ENCODE measurements at places on chromosomes 16 and 17. TPM values are rescaled to one million over a fixed set of nuclear protein-coding genes. Genes with fewer than 3 reads are reported as not detected.

DNA sequence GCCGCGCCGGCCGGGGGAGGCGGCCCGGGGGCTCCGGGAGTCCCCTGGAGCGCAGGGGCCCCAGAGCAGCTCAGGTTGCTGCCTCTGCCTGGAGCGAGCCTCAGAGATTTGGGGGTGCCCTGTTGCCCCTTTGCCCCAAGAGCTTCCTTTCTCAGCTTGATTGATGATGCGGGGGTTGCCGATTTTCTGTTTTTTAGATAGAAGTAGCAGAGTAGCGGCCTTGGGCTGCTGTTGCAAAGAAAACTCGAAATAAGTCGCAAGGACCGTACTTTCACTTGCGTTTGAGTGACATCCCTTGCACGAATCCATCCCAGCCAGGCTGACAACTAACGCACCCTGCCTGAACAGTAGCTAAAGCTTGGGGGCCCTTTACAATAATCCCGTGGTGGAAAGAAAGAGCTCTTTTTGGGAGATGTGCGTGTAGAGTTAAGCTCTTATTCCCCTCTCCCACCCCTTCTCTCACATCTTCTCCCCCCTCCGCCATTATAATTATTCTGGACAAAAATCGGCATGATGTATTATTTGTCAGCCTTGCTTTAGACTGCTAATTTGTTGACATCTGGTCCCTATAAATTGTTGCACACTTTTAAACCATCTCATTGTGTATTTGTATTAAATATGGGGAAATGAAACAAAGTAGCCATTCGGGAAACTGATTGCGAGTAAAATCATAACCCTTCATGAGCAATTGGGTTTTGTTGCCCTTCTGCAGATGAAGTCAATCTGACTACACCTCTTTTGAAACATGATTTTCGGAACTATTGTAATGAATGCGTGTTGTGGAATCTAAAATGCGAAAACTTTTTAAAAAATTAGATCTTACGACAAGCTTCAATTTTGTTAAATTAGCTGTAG is 873 bp downstream of the USP10 start:
- peak overlapping the region; percentile 72 for H3K27ac ChIP-seq
- H3K4me1 ChIP-seq = peaks cover 29% of the 10 kb centered on the region
- peak; percentile 10 for DNase-seq
- peak overlapping the region; percentile 80 for H3K4me3 ChIP-seq
- no peaks in the 10 kb centered on the region for H3K27me3 ChIP-seq
- peaks cover 37% of the 10 kb centered on the region for H3K36me3 ChIP-seq

DNA sequence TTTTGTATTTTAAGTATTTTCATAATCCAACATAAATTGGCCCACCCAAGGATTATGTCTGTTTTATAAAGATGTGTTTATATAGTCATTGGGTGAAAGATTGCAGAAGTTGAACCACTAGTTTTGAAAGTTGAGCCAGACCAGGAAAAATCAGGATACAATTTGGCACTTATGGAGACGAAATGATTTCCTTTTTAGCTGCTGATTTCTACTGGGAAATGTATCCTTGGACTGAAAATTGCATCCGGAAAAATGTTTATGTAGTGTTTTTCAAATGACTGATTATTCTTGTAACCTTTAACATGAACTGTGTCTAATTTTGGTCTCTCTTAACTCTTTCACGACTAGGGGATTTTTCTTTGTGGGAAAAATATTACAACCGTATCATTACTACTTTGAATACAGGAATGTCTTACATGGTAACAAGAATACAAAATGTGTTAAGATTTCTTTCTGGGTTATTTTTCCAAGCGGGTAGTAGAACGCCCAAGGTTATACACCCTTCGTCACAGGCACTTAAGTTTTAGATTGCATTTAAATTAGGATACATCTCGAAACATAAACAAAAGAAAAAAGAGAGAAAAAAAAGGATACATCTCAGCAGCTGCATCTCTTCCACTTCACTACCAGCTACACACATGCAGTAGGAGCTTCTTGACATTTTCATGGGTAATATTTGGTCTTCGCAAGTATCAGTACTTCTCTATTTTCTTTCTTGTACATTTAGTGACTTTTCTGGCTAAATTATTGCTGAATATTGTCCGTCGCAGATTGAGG is 273.0 kb upstream of the TBX2 start:
- no peaks in the 10 kb centered on the region for H3K27me3 ChIP-seq
- no peaks in the 10 kb centered on the region for H3K36me3 ChIP-seq
- no peak overlapping the region for H3K27ac ChIP-seq
- H3K4me3 ChIP-seq = no peak overlapping the region
- no peak for DNase-seq

HS3ST3B1 gene
- 0.80 TPM for total RNA-seq

- H3K27ac ChIP-seq = no peak overlapping the region
- H3K36me3 ChIP-seq = no peaks in the 10 kb centered on the region
- peaks cover 30% of the 10 kb centered on the region for H3K4me1 ChIP-seq
Observed at GRCh38 chr16:57591870-57592485, 36.5 kb upstream of the ADGRG1 start.
